ENCODE measurements at places on chromosomes 16 and 17.

DNA sequence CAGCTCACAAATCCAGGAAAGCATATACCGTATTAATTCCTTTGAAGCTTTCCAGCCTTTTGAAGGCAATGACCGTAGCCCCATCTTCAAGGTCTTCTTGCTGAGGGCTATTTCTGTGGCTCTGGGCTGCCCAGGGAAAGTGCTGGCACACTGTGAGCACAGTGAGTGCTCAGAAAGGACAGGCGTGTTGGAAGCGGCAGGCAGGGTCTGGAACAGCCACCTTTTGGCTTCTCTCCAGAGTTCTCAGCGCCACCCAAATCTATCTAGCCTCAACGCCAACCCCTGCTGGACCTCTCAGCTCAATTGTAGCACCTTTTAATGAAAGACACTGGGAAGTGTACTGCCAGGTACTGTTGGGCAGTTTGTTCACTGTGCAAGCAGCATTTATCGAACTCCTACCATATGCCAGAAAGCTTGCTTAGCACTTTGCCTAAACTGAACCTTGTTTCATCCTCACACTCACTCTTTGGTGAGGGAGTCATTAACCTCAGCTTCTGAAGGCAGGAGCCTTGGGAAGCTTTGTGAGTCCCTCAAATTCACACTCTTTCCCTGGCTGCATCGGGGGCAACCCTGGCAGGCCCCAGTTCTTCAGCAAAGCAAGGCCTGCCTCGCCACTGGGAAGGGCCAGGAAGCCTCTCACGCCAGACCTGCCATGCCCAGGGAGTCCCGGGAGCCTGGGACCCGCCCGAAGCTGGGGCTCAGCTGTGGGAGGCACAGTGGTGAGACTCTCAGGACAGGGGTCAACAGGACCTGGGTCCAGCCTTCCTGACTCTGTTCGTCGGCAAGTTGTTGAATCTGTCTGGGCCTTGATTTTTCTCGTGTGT is 13.5 kb upstream of the CIBAR2 start:
- DNase-seq: no peak

GRCh38 chr17:50562242-50563091 is 2.0 kb downstream of the CACNA1G start:
- DNase-seq: no peak

DNA sequence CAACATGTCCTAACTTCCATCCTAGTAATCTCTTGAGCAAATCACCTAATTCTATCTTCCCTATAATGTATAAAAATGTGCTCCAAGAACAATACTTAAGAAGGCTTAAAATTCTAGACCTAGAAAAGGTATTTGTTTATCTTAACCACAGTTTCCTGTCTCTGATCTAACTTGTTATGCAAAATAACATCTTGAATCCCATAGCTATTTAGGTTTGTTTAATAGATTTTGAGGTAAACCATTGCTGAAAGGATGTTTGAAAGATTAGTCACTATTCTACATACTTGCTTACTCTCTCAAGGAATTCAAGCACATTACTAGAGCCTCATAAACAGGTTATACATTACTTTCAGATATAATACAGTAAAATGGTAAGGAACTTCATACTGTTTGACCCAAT is 13.0 kb downstream of the CA10 start:
- no peak for DNase-seq

- peak; percentile 79 for DNase-seq
These were observed 9.1 kb upstream of the PPP1R1B start for GRCh38 chr17:39617446-39618245.

GRCh38 chr17:16353317-16354174 is at the start of gene CENPV:
TSS of gene CENPV (minus strand) at chr17:16353469. CDS start at chr17:16353436, 33 bp downstream.
- DNase-seq: peak; percentile 56

DNA sequence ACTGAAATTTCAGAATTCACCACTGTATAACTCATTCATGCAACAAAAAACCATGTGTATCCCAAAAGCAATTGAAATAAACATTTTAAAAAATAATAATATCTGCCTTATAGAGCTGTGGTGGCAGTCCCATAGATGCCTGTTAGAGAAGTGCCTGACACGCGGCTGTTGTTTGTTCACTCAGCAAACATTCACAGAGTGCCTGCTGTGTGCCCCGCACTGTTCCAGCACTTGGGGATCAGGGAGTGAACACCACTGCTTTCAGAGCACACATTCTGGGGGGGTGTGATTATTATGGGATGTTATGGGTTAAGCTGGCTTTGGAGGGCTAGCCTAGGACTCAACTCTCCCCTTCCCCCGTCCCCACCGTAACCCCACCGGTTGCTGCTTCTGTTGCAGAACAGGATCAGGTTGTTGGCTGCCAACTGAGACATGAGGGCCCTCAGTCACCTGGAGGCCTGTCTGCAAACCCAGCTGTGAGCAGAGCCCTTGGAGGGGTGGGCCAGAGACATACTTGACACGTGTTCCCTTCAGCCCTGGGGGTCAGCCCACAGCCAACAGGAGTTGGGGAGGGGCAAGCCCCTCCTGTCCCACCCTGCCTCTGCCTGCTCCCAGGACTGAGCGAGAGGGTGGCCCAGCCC is 103.3 kb upstream of the CIBAR2 start:
- DNase-seq: no peak

DNA sequence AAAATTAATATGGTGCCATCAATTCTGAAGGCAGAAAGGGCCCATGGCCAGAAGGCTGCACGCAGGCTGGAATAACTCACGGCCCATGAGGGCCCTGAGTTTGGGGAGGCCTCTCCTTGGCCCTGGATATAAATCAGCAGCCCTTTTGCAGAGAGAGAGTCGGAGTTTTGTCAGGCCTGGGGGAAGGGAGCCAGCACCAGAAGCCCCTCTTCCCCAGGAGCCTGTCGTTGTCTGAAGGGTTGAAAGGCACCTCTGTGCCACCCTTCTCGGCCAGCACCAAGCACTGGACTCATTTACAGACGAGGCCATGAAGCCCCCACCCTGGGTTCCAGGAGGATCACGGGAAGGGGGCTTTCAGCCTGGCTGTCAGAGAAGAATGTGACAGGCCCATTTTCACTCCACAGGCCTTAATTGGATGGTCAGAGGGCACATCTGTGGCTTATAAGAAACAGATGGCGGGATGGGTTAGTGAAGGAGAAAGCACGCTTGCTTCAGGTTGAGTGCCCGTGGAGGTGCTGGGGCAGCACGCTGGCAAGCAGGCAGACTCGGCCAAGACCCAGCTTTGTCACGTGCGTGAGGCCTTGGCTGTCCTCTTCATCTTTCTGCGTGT is 140.6 kb downstream of the CLEC16A start:
- no peak for DNase-seq

GRCh38 chr17:19645734-19646201 is 2.8 kb upstream of the ALDH3A2 start:
- DNase-seq: peak; percentile 71
